ENCODE measurements at places on chromosomes 6 and 20.

DNA sequence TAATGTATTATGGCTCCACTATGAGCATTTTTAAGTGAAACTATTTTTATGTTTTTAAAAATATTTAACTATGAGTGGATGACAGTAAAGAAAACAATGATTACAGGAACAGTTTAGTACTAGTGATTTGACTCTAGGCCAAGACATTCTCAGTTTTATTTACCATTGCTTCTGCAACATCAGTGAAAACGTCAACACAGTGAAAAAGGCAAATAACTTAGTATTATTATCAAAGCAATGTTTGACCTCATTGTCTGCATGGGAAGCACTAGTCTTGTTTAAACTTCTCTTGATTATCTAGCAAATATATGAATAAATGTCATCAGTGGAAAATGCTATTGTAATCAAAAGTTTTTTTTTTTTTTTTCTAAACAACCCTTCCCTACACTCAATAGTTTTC, 165.0 kb downstream of the HTR1B start:
- no peak for DNase-seq

DNA sequence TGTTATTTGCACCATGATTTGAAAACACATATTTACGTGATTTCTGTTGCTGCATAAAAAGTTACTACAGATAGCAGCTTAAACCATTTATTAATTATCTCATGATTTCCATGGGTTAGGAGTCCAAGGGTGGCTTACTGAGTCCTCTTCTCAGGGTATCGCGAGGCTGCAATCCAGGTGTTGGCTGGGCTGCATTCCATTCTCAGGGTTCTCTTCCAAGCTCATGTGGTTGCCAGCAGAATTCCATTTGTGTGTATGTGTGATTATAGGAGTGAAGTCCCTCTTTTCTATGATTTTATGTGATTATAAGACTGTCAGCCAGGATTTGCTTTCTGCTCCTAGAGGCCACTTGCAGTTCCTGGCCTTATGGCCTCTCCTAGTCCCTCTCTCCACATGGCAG, 135.1 kb downstream of the FAM83B start:
- DNase-seq: no peak

GRCh38 chr6:145548933-145549648, 186.2 kb downstream of the EPM2A start:
- no peak for DNase-seq

GRCh38 chr6:113997116-113997515, 26.2 kb upstream of the HDAC2 start:
- no peak for DNase-seq

DNA sequence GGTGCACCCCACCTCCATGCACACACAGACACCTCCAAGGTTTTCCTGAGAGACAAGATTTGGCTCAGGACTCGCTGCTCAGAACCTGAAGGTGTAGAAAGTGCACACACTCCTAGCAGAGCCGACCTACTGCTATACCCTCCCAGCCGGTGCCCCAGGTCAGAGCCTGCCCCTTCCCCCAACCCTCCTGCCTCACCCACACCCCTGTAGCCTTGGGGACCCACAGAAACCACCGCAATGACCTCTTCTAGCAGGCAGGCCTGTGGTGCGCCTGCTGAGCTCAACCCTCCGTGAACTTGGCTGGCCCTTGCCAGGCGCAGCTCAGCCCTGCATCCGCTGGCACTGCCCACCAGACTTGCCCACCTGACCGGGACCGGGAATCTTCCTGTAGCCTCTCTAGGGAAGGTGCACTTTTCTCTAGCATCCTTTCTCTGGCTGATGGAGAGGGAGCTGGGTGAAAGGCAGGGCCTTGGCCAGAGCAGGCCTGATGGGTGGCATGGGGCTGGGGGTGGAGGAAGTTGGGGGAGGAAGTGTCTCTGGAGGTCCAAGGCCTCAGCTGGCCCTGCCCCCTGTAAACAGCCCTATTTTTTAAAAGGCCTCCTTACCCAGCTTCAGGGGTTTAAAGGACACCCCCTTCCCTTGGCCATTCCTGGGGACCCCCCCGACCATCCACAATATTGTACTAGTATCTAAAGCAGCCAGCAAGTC, 36.9 kb upstream of the SLCO4A1 start:
- no peak for DNase-seq

All from CD4-positive, alpha-beta T cell treated with Interleukin-12 subunit alpha and Interleukin-12 subunit beta, for 1 hour (primary cell).